NCI-H2107 (cell line): ENCODE measurements at places on chromosomes 12 and 14.

- DNase-seq = no peak
Measured at GRCh38 chr14:94081386-94081820, 293 bp downstream of the IFI27L1 start.

GRCh38 chr14:99971941-99972747 lies 93.1 kb upstream of the EVL start:
- DNase-seq = no peak

DNA sequence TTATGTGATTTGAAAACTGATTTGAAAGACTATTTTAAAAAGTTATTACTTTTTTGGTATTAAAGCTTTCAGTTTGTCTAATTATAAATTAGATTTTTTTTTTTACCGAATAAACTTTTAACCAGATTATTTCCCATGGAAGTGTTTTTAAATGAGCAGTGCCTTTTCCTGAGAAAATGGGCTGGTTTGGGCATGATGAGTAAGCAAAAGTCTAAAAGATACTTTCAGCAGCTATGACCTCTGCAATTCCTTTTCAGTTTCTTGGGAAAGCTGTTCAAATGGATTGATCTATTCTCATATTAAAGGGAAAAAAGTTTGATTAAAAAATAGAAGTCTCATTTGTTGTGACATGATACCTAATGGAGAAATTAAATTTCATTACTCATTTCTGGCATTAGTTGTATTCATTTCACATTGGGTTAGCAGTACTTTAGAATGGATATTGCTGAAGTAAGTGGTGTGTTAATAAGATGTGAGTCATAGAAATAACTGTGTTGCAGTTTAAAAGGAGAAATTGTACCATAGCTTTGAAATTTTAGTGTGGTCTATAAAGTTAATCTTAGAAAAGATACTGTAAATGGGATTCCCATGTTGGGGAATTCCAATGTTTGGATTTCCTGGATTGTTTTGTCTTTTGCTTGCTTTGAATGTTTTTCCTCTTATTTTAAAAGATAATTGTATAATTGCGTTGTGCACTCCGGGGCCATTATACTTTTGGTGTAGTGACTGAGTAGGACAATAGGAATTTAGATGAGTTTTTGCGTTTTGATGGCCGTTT lies 21.0 kb downstream of the KTN1 start:
- no peak for DNase-seq

DNA sequence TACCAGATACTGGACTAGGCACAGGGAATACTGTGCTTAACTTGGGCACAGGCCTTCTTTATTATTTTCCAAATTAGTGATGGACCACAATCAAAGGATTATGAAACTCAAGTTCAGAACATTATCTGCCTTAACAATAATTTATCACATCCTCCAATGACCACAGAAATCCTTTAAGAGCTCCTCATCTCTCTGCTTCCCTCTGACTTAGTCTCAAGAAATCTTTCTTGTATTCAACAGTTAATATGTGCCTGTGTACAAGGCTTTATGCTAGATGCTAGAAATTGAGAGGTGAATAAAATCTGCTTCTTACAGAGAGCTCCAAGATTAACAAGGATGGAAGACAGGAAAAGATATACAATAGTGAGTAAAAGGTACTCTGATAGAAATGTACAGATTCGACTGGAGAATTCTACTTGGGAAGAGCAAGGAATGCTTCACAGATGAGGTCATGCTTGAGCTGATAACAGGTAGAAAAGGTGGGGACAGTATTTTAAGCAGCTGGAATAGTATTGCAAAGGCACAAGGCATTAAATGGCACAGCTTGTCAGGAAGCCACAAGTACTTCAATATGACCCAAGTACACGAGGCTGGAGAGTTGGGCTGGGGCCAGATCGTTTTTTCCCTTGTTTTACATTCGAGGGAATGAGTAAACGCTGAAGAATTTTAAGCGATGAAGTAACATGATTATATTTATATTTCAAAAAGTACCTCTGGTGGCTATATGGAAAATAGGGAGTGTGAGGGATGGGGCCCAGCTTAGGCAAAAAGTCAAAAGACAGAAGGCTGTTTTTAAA lies 55.1 kb upstream of the ARID2 start:
- peak; percentile 42 for DNase-seq

DNA sequence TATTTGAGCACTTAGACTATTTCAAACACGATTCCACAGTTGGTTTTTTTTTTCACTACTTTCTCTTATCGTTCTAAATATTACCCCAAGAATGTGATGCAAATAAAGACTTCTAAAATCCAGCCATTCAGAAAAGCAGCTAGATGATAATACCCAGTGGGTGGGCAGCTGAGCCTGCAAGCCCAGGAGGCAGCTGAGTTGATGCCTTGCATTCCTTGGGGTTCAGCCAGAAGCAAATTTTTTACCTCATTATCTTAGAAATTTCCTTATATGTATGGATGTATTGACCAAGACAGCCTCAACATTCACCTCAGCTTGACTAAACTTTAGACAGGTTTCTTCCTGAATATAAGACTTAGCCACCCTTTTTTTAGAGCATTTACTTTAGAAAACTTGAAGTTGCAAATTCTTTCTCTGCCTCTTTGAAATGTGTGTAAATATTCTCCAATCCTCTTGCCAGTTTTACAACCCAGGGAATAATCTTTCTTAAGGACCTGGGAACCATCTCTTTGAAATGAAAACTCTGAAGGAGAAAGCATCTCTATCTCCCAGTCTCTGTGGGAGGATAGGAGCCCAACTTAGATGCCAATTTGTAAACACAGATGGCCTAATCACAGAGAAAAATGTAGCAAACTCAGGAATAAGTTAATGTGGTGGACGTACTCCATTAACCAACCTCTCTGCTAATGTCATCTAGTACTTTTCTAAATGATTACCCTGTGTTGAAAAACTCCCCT lies 52.2 kb upstream of the ANP32D start:
- DNase-seq = no peak

- DNase-seq = no peak
Measured at GRCh38 chr12:102833687-102834441, 83.2 kb downstream of the PAH start.
